HTR-8/SVneo (cell line): ENCODE measurements at places on chromosomes 12 and 14.
A peak's percentile ranks its signal among the peaks of the same experiment; 100 is the strongest.

DNA sequence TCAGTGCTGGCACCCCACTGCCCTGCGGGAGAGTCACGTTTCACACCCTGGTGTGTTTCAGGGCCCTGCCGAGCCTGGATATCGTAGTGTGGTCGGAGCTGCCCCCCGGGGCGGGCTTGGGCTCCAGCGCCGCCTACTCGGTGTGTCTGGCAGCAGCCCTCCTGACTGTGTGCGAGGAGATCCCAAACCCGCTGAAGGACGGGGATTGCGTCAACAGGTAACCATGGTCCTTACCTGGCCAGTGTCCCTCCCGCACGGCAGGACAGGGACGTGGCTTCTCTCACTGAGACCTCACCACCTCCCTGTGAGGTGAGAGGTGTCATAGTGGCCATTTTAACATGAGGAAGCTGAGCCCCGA is 7.7 kb downstream of the MVK start:
- DNase-seq = no peak

DNA sequence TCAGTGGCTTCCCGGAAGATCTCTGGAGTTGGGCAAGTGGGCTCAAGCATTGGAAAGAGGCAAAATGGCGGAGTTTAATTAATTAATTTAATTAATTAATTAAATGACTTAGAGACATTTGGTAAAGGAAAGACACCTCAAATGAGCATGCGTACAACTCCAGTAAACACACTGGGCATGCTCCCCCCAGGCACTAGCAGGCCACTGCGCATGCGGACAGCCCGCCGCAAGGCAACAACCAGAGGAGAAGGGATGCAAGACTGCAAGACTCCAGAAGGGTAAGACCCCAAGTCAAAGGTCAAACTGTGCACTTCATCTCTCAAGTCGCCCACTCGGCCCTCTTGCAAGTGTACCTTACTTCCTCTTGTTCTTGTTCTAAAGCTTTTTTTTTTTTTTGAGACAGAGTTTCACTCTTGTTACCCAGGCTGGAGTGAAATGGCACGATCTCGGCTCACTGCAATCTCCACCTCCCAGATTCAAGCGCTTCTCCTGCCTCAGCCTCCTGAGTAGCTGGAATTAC is 57.8 kb upstream of the PSMC1 start:
- DNase-seq = no peak

GRCh38 chr14:104084251-104085002 is 1.1 kb upstream of the ASPG start:
- no peak for DNase-seq

GRCh38 chr14:92280554-92281262 is 42.3 kb upstream of the SLC24A4 start:
- DNase-seq = no peak

GRCh38 chr12:104672501-104673265 is 215.9 kb downstream of the CHST11 start:
- DNase-seq = no peak

- no peak for DNase-seq
These were observed 17.9 kb downstream of the SPTLC2 start for GRCh38 chr14:77598366-77599070.

- DNase-seq = no peak
These were observed 123.1 kb upstream of the KRR1 start for GRCh38 chr12:75634244-75635222.

DNA sequence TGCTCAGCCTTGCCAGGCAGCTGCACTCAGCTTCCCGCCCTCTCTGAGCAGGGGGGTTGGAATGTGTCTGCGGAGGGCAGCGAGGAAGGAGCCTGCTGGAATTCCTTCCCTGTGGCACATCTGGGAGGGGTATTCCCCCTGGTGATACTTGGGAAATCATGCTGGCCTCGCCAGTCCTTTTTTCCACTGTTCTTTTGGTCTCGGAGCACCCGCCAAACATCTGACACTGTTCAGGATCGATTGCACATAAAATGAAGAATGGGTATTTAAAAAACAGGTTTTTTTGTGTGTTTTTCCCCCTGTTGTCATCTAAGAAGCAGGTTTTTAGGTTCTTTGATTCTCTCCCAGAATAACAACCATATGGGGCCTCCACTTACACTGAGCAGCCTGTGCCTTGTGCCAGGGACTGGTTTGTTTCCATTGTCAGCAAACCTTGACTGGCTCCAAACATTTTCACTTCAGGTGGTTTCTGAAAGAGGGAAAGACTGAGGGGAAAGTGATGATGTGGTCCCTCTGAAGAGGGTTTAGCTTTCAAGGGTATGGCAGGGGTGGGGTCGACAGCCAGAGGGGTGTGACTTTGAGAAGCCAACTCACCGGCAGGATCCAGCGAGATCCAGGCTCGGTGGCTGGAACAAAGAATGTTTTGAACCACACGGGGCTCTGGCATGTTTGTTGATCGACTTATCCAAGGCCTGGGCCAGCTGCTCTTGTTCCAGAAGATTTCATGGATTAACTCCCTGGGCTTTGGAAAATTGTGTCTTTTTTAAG is 215.1 kb downstream of the CACNA1C start:
- peak; percentile 73 for DNase-seq

DNA sequence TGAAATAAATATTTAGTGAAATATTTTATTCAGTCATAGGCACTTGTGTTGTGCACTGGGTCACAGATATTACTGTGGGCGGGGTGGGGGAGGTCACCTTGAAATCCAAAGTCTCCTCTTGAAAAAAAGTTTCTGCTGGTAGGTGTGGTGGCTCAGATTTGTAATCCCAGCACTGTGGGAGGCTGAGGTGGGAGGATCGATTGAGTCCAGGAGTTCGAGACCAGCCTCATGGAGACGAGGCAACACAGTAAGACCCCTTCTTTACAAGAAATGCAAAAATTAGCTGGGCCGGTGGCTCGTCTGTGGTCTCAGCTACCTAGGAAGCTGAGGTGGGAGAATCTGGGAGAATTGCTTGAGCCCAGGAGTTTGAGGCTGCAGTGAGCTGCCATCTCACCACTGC is 913 bp upstream of the C2CD5 start:
- no peak for DNase-seq

DNA sequence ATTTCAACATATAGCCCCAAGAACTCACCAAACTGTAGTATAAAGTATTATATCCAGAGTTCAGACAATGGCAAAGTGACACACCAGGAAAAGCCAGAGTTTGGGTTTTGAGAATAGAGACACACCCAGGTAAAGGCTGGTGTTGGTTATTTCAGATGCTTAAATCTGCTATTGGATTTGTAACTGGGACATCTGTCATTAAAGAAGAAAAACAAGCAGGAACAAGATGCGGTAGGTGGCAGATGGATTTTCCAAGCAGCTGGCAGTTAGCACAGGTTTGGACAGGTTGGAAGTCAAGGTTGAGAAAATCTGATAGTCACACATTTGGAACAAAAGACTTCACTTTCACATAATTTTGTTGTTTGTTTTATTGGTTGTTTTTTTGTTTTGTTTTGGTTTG is 14.4 kb upstream of the CDK17 start:
- DNase-seq = no peak

- DNase-seq = no peak
These were observed 776 bp downstream of the RDH5 start for GRCh38 chr12:55720894-55721444.

- DNase-seq = no peak
These were observed 43.2 kb downstream of the A2M start for GRCh38 chr12:9072481-9073038.

DNA sequence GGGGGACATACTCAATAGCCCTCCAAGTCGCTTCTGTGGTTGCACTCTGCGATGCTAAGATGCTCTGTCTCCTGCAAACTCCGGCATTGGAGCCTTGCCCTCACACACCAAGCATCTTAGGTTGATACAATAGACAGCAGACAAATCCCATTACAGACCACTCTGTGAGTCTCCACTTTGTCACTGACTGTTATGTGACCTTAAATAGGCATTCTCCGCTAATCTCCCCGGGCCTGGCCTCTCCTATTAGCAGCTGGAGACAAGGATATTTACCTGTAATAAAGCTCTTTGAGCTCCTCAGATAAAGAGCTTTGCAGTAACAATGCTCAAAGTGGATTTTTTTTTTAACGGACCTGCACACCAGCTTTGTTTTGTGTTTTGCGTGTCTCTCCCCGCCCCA is 479.7 kb upstream of the TBX3 start:
- DNase-seq = no peak

DNA sequence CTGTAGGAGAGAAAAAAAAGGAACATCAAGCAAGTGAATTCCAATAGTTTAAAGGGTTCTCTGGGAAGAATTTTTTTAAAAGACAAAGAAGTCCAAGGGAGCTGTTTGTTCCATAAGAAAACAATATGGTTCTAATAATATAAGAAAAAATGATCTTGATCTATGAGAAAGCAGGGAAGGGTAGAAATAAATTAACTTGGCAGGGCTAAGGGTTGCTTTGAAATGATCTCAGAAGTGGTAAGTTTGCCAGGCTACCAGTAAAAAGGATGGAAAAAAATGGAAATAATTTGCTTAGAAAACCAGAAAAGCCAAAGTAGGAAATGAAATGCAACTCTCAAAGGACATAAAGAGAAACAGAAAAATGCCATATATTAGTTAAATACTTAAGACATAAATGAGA is 41.7 kb upstream of the EMP1 start:
- DNase-seq = no peak

DNA sequence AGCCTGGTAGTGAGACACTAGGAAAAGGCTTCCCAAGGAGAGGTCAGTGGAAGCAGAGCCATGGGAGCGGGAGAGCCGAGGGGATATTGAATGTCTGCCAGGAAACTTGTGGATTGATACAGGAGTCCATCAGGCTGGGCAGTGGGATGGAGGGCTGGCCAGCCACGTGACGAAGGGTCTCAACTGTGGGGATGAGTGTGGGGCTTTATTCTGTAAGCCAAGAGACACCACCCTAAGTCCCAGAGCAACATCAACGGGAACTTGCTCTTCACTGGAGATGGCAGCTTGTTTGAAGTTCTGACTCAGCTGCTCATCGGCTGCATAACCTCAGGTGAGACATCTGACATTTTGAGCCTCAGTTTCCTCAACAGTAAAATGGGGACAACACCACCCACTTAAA is 197.8 kb downstream of the VRK1 start:
- no peak for DNase-seq

- DNase-seq = no peak
These were observed 125.1 kb downstream of the STAB2 start for GRCh38 chr12:103712216-103712615.

DNA sequence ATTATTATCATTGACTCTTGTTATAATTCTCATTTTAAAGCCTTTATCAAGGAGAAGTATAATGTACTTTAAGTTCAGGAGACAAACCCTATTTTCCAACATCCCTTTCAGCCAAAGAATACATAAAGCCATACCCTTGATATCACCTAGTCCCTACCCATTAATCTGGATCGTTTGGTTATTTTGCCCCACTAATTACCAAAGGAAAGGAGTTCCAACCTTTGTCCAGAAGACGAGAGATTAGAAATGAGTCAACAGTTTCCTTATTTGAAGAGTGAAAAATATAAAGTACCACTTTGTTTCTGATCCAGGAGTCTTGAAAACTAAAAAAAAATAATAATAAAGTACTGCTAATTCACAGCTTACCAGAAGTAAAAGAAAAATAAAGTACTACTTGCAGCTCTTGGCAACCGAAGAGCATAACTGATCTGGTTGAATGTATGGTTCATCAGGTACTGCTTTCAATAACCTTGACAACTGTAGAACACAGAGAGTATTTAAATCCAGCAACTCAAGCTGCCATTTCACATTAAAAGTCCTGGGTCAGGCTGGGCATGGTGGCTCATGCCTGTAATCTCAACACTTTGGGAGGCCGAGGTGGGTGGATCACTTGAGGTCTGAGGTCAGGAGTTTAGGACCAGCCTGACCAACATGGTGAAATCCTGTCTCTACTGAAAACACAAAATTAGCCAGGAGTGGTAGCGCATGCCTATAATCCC is 33.7 kb downstream of the LIMA1 start:
- no peak for DNase-seq

DNA sequence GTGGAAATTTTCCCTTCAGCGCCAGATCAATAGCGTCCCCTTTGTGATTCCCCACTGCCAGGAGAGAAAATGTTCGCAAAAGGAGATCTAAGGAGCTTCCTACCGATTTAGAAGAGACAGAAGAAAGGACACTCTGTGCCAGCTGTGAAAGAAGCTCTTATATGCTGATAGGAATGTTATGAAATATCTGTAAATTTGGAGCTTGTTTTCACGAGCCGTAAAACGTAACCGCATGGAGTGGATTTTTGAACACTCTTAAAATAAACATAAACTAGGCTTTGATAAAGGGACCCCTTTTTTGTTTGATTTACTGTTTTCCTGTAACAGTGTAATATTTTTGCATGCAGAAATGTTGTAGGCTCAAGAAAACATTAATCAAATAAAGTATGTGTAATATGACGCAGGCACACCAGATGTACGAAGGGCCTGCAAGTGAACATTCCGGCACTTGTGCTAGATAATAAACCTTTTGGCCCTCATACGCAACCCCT is 346.8 kb downstream of the ETNK1 start:
- no peak for DNase-seq

DNA sequence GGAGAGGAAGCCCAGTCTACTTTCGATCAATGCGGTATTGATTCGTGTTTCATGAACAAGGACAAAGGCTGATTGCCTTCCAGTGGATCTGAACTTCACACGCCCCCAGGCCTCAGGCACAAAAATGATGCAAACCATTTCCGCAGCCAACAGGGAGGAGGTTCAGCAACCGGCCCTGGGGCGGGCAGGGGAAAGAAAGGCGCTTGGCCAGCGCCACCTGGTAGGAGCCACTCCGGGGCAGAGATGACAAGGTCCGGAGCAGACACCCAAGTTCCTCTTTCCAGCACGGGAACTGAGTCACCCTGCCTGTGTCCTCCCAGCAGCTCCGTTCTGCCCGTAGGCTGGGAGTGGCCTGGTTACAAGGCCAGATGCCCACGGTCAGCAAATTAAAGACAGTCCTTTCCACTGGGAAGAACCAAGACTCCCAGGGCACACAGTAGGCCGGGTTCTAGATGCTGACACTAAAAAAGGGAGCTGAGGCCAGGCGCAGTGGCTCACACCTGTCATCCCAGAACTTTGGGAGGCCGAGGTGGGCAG is 136.3 kb downstream of the SCARB1 start:
- DNase-seq = peak; percentile 58
